ENCODE measurements at places on chromosomes 16 and 17. TPM values are rescaled to one million over a fixed set of nuclear protein-coding genes. Genes with fewer than 3 reads are reported as not detected.

DNA sequence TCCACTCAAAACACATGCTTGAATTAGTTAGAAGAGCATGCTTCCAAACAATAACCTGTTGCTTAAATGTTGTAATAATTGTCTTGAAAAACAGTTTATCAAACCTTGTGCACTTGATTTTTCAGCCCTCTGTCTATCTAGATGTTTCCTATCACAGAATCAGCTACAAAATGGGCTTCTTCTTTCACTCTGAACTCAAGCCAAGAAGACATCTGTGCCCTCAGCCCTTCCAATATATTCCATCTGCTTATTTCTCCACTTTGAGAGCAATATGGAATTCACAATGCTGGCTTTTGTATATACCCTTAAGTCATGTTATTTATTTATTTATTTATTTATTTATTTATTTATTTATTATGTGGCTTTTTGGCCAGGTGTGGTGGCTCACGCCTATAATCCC lies 234.2 kb downstream of the TOX3 start:
- DNase-seq, result no peak

The ITGAD gene
- total RNA-seq, result not detected

The KRT27 gene
- total RNA-seq, result not detected

GRCh38 chr16:78307824-78308528 lies 208.5 kb downstream of the WWOX start:
- peak; percentile 37 for DNase-seq

The ASPA gene
- total RNA-seq, result 0.78 TPM

DNA sequence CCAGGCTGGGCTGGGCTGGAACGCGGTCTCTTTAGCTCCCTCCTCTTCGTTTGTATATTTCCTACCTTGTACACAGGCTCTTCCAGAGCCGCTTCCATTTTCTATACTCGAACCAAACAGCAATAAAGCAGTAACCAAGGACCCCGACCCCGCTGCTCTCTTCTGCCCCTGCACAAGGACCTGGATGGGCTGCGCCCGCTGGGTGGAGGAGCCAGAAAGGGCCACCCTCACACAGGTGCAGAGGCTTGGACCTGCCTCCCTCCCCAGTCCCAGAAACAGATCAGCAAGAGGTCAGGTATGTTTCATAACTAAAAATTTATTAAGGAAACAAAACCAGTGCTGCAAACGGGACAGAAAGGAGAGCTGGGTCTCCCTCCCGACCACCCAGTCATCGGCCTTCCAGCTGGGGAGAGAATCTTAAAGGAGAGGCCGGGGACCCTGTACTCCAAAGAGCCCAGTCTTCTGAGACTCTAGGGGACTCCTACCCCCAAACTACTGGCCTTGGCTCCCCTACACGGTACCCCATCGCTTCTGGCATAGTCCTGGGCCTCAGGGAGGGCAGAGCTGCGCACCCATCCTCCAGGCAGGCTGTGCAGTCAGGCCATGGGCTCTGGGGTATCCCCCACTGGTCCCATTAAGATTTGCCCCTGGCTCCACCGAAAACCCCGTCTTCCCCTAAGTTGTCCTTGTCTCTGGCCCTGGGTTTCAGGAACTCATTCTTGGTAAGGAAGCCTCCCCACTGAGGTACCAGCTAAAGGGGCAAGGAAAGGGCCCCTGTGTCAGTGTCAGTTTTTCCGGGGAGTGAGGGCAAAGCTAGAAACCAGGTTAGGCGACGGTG lies 4.9 kb downstream of the HIC1 start:
- DNase-seq, result no peak

- DNase-seq, result no peak
Observed at GRCh38 chr16:85449885-85450245, 163.3 kb upstream of the GSE1 start.

DNA sequence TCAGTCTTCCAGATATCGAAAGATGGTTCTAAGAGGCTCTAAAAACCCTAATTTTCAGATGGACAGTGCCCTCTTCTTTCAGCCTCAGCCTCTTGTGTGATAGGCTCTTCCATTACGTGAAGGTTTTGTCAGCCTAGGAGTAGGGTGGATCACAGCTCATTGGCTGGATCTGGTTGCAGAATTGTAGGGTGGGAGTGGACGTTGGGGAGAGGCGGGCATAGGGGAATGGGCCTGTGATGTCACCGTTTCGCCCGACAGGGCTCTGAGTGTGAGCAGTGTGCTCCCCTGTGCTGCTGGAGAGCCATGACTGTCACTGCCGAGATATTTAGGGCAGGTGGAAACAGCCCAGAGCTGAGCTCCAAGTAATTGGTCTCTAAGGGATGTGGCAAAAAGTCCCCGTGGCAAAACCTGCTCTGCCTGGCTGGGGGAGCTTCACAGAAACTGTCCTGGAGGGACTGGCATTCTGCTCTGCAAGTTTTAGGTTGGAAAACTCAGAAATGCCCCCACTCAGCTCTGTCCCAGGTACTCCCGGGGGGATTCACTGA lies 6.2 kb upstream of the WFIKKN1 start:
- no peak for DNase-seq

DNA sequence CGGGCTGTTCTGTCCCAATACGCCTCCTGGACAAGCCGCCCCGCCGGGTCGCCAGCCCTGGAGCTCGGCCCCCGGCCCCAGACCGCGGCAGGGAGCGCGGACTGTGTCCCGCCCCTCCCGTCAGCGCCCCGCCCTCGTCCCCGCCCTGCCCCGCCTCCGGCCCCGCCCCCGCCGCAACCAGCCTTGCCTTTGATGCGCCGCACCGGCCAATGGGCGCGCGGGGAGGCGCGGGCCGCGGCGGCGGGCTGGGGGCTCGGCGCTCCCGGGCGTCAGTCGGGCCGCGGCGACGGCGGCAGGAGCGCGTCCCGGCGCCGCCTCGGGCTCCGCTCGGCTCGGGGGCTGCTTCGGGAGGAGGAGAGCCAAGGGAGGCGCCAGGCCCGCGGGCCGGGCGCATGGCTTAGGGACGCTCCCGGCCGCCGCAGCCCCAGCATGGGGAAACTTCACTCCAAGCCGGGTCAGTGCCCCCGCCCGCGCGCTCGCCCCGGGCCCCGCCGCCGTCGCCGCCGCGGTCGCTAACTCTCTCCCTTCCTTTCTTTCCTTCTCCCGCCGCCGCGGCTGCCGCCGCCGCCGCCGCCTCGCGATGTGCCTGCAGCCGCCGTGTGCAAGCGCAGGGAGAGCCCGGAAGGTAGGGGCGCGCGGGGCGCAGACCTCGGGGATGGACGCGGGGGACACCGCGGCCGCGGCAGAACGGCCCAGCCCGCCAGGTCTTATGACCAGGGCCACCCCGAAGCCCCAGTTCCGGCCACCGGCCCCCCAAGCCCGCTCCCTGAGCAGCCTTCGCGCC lies at the start of gene NKD1:
NKD1 (plus strand) TSS at position 272 of the 784 bp plus-strand sequence; CDS start at position 430, 158 bp downstream.
- DNase-seq, result peak; percentile 59

DNA sequence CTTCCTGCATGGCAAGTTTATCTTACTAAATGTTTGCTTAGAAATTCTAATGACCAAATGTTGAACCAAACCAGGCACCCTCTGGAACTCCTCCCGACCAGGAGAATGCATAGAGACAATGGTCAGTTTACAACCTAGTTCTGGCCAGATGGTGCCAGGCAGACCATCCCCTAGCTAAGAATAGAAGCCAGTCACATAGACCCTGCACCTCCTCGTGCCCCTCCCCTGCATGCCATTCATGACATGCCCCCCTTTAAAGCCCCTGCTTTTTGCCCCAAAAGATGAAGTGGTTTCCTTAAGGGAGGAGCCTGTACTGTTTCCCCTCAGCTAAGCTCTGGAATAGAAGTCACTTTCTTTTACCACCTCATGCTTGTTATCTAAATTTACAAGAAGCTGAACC lies 6.6 kb upstream of the CPHXL start:
- DNase-seq, result no peak

GRCh38 chr17:81160306-81160705 lies 5.0 kb upstream of the PVALEF start:
- no peak for DNase-seq

- no peak for DNase-seq
Observed at GRCh38 chr17:4425398-4425797, 8.3 kb upstream of the SPNS3 start.

The DRC7 gene
- 7.1 TPM for total RNA-seq

GRCh38 chr16:57834936-57835335 lies 32.6 kb upstream of the KIFC3 start:
- DNase-seq, result no peak

GRCh38 chr16:81497690-81498089 lies 53.1 kb downstream of the CMIP start:
- no peak for DNase-seq

- DNase-seq, result no peak
Observed at GRCh38 chr16:58366247-58367031, 25.8 kb upstream of the GINS3 start.

The EVI2A gene
- 16.1 TPM for total RNA-seq

The RAB11FIP4 gene
- total RNA-seq, result 21.8 TPM

DNA sequence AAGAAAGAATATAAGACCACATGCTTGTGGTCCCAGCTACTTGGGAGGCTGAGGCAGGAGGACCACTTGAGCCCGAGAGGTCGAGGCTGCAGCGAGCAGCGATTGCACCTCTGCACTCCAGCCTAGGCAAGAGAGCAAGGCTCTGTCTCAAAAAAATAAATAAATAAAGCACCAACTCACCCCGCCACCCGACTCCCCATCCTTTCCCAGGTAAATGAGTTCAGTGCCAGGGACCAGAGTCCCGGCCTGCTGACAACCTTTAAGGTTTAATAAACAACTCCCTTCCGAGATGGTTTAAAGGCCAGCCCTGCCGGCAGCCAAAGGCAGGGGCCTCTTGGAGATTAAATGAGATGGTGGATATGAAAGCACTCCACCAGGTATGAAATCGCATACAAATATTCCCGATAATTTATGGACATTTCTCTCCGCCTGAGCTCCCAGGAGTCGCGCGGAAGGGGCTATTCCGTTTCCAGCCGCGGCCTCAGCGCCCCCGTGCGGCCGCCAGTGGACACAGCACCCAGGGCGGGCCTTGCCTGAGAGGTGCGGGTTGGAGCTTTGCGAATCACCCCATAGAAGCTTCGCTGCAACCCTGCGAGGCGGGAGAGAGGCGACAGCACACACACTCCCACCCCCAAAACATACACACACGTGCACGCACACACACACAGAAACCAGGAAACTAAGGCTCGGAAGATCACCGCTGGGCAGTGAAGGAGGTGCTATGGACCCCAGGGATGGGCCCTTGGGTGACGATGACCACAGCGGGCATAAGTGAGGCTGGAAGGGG lies 4.0 kb upstream of the RPL38 start:
- DNase-seq, result peak; percentile 62

DNA sequence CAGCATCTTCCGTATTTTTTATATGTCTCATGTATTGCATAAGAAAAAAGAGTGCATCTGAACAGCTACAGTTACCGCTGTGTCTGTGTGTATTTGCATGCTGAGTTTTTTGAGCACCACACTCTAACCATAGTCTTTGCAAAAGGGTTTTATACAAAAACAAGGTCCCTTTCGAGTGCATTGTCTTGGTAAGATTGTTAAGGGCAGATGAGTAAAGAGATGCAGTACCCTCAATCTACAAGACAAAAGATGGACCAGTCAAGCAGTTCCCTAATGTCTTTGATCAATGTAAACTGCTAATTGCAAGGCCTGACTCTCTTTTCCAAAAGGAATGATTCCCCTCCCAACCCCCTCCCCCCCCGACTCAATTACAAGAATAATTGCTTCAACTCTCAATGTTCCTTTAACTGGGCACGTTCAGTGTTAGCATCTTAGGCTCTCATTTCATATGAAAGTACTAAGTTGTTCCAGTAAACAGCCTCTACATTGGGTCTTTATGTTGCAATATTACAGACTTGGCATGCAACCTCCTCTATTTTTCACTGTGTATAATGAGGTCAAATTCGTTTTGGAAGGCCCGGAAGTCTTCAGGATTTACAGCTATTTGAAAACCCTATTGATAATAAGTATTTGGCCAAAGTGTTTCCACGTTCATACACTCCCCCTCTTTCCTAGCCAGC lies 471.4 kb upstream of the RBFOX1 start:
- no peak for DNase-seq

DNA sequence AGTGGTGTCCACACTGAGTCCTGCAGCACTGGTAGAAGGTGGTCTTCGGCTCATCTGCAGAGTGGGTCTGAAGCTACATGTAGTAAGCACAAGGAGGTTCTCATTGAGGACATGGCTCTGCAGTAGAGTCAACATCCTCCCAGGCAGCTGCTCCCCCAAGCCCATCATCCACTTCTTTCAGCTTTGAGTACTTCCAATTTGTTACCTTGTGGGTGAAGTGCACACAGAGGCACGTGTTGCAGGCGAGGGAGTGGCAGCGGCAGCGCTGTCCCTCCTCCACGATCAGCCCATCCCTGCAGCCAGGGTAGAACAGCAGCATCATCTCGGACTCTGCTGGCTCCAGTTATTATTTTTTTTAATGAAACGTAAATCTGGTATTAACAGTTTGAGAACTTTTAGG lies 1.8 kb upstream of the SSTR2 start:
- DNase-seq, result no peak

GRCh38 chr16:15854906-15855703 lies 1.7 kb downstream of the MYH11 start:
- no peak for DNase-seq

The CIITA gene
- total RNA-seq, result 8.6 TPM

- DNase-seq, result no peak
Observed at GRCh38 chr16:15946257-15947044, 3.0 kb upstream of the ABCC1 start.

- DNase-seq, result no peak
Observed at GRCh38 chr17:53313746-53314145, 509.0 kb upstream of the KIF2B start.

The GNG13 gene
- not detected for total RNA-seq

DNA sequence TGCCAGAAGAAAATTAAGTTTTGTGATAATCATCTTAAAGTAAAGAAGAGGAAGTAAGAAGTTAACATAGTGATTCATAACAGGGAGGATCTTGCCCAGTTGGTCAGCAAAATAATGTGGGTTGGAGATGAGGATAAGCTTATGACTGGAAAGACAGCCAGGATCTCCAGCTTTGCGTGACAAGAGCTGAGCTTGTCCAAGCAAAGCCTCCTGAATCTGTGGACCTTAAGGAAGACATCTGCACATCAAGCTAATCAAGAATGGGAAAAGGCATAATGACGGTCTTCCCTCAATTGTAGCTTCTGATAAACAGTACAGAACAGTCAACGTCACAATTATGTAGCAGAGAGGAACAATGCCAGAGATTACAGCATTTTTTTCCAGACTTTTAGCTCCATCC lies 744.7 kb upstream of the GOT2 start:
- no peak for DNase-seq

DNA sequence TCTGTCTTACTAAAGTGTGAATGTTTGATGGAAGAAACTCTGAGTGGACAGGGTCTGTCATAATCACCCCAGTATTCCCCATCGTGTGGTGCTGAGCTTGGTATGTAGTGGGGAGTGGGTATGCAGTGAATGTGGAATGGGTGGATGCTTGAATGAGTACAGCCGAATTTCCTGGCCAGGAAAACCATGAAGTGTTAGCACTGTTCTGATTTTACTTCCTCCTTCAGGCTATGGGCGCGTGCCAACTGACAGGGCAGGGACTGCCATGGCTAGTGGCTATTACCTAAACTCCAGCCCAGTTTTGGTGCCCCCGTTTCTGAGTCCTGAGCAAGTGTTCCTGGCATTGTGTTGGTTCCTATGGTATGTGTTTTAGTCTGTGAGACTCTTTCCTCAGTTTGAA lies 48.6 kb downstream of the PRKCA start:
- peak; percentile 77 for DNase-seq
